ENCODE measurements at places on chromosomes 13 and 19. TPM values are rescaled to one million over a fixed set of nuclear protein-coding genes. Genes with fewer than 3 reads are reported as not detected.

The DOCK6 gene
- 109 TPM for total RNA-seq

The ZNF665 gene
- total RNA-seq: 2.4 TPM

The FGF22 gene
- not detected for total RNA-seq

The PRRG2 gene
- 2.3 TPM for total RNA-seq

The DAND5 gene
- total RNA-seq: not detected

The ZNF723 gene
- not detected for total RNA-seq

GRCh38 chr13:79851318-79851717 is 370.4 kb downstream of the NDFIP2 start:
- DNase-seq: no peak

- DNase-seq: no peak
Measured at GRCh38 chr13:25771641-25772478, 280.0 kb downstream of the SHISA2 start.

DNA sequence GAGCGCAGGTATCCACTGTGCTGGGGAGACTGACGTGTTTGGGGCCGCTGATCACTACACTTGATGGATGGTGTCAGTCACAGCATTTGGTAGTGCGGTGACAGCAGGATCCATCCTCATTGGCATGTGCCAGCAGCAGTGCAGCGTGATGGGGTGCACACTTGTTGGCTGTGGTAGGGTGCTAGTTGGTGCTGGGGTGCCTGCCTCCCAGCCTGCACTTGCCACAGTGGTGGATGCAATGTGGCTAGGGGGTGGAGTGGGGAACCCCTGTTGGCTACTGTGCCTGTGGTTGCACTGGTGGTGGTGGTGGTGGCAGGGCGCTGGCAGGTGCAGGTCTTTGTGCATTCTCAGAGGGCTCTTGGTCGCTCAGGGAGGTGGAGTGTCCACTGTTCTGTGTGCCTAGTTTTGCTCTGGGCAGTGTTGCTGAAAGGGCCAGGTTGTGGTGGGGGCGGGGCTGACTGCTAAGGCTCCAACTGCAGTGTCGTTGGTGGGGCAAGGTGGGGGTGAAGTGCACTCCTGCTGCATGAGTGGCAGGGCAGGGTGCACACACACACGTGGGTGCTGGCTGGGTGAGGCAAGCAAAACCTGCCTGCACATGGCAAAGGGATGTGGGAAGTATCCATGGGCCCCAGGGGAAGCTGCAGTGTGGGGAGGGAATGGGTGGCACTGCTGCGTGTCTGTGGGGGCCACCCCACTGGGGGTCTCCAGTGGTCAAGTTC is 84.8 kb downstream of the ZMYM2 start:
- no peak for DNase-seq

DNA sequence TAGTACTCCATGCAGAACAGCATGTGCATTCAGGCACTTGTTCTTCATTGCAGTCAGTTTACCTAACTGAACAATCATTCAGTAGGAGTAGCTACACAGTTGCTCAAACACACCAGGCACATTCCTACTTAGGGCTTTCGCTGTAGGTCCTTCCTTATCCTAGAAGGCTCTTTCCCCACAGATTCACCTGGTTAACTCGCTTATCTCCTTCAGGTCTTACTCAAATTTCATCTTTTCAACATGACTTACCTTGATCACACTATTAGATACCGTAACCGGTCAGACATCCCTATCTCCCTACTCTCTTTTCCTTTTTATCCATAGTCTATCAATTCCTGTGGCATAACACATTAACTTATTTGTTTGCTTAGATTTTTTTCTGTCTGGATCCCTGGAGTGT is 14.6 kb downstream of the EDNRB start:
- no peak for DNase-seq

DNA sequence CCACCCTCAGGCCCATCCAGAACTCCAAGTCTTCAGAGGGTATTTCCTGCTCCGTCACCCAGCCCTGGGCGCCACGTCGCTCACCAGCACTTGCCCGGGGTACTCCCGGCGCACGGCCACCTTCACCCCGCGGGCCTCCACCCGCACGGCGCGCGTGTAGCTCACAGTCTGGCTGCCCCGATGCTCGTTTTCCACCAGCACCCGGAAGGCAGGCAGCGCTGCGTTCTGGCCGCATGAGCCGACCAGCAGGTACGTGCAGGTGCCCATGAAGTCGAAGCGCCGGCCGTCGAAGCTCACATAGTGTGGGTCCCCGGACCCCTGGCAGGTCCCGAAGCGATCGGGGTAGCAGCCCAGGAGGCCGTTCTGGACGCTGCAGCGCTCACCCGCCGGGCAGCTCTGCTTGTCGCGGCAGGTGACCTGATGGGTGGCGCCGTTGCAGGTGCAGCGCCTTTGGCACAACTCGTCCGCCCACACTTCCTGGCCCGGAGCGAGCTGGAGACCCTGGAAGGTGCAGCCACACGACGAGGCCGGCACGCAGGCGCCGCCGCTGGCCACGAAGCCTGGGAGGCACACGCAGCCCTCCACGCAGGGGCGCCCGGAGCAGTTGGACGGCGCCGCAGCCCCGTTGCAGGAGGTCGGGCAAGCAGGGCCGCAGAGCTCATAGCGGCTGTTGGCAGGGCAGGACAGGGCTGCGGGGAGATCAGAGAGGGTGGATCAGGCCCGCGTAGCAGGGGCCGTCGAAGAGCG is 19.2 kb downstream of the FCGBP start:
- no peak for DNase-seq

DNA sequence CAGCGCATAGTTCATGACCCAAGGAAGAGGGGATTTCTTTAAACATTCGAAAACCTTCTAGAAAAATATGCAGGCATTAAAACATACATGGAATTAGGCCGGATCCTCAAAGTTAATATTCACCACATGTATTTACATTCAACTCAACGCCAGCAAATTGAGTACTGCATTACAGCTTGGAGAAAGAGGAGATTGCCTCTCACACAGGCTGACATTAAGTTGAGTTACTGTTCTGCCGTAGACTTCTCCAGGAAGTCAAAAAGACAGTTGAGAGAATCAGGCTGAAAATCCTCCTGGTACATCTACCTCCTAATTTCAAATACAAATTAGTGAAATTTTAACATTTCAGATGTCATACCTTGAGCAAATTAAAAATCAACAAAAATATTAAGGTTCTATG is 195.7 kb downstream of the URI1 start:
- DNase-seq: no peak

- no peak for DNase-seq
Measured at GRCh38 chr13:97179501-97179900, 42.6 kb upstream of the MBNL2 start.

DNA sequence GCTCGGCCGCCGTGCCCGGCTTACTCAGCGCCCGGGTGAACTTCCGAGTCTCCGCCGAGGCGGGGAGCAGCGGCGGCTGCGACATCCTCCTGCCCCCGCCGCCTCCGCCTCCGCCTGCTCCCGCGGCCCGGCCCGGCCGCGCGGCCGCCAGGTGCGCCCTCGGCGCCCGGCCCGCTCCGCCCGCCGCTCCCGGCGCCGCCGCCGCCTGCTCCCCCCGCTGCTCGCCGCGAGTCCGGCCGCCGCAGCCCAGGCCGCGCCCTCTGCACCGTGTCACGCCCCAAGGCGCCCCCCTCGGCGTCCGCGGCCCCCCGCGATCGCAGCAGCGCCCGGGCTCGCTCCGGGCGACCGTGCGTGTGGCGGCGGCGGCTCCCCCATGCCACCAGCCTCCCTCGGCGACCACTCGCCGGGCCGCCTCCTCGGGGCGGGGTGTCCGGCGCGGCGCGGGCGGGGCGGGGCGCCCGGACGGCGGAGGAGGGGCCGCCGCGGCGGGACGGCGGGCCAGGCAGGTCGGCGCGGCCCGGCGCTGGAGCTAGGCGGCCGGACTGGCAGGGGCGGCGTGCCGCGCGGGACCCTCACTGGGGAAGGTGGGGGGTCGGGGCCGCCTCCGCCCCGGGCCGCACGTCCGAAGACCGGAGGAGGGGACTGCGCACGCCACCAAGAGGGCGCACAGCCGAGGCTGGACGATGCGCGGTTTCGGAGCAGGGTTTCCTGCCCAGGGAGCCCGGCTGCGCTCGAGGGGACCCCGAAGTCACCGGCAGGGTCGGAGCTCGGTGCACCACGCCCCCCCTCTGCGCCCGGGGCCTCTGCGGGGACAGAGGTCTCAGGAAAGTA is 108.6 kb upstream of the DOCK9 start:
- no peak for DNase-seq

DNA sequence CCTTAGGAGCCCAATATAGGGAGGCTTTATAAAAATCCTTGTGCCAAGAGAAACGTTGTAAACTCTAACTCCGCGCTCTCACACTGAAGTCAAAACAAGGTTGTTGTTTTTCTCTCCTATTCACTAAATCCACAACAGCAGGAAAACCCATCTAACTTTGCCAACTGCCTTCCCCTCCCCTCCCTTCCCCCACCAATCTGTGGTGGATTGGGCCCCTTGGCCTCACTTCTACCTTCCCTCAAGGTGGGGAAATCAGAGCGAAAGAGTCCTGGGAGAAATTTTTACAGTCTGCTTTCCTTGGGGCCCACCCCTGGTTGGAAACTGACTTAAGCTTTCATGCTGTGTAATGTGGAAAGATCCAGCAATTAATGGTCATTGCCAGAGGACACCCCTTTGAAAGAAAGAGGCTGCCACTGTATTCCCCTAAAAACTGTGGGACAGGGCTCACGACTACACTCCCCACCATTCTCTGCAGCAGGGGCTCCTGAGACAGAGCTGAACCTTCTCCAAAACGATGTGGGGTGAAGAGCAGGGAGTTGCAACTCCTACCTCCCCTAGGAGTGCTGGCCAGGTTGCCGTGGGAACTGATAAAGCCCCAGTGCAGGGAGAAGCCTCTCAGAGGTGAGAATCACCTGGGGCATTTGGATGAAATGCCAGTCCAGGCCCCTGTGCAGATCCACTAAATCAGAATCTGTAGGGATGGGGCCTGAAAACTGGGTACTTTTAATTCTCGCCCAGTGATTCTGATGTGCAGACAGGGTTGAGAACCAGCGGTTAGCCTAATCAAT is 1.1 kb downstream of the DHRS12 start:
- no peak for DNase-seq

GRCh38 chr19:1263188-1263587 is 5.9 kb upstream of the CIRBP start:
- no peak for DNase-seq

DNA sequence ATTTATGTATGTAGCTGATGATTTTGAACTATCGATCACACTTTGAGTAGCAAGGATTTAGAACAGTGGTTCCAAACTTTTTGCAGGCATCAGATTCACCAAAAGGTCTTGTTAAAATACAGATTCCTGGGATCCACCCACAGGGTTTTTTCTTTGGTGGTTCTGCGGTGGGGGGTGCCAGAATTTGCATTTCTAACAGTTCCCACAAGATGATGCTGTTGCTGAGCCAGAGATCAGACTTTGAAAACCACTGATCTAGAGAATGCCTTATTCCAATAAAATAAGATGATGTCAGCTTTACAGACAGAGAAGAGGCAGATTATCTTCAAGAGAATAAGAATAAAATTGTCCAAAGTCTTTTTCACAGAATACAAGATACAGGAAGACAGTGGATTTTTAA is 80.9 kb upstream of the SHISA2 start:
- no peak for DNase-seq

GRCh38 chr13:98890925-98891324 is 86.9 kb downstream of the DOCK9 start:
- no peak for DNase-seq

- DNase-seq: no peak
Measured at GRCh38 chr13:41456768-41457588, at the start of gene RGCC. RGCC (plus strand) TSS chr13:41457550; CDS start chr13:41457708, 158 bp downstream.

GRCh38 chr13:79282976-79283375 is 123.1 kb downstream of the RBM26 start:
- no peak for DNase-seq

DNA sequence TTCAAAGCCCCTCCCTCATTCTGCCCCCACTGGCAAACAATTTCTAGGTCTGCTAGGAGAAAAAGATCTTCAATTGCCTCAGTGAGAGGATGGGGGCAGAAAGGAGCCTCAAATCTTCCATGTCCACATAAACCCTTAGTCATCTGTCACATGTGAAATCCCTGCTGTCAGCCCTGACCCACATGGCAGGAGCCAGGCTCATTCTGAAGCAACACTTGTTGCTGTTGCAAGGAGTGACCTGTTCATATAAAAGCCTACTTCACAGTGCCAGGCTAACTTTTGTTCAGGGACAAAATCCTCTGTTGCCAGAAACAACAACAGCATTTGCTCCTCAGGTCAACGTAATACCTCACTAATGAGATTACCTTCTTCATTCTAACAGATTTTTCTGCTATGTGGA is 70.5 kb downstream of the IRS2 start:
- no peak for DNase-seq

DNA sequence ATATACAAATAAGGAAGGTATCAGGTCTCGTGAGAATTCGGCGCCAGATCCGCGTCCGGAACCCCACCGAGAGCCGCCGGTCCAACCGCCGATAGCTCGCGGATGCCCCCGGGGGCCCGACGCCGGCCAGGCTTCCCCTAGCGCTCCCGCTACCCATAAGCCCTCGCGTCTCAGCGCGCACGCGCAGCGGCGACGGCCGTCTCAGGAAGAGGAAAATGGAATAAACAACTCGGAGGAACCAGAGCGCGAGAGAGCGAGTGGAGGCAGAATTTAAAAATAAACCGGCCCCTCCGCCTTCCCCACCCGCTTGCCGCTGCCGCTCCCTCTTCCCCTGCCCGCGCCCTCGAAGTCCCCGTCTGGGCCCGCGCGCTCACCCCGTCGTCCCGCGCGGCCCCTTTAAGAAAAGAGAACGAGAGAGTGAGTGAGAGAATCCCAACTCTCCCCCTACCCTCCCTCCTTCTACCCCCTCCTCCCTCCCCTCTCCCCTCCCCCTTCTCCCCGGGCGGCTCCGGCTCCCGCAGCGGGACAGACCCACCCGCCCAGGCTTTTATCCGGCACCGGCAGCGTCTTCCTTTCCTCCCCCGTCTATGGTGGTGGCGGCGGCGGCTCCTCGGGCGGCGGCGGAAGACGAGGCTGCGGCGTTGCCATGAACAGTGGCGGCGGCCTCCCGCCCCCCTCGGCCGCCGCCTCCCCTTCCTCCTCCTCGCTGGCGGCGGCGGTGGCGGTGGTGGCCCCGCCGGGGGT is at the start of gene PAN3:
TSS of gene PAN3 (plus strand) at position 534 of the 744 bp plus-strand sequence. CDS start at position 647, 113 bp downstream.
- peak; percentile 75 for DNase-seq

DNA sequence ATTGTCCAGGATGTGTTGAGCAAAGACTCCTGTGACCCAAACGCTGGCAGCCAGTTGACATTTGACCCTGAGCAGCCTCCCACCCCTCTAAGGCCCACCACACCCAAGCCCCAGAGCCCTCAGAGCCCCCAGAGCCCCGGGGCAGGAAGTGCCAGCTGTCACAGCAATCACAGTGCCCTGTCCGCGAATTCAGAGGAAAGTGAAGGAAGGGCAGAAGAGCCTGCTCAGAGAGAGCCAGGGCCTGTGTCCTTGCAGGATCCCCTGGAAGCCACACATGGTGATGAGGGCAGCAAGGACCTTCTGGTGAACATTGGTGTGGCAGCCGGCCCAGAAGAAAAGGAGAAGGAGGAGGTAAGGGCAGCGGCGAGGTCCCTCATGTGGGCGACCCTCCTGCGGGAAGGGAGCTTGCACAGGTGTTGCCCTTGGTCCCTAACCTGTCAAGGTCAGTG is 63.7 kb downstream of the SPATA13 start:
- DNase-seq: no peak

- DNase-seq: no peak
Measured at GRCh38 chr13:21568854-21569253, 35.1 kb downstream of the MICU2 start.

- DNase-seq: no peak
Measured at GRCh38 chr13:33832872-33833271, 14.9 kb downstream of the RFC3 start.

- DNase-seq: no peak
Measured at GRCh38 chr19:18685597-18686190, 2.2 kb downstream of the CRTC1 start.
